ENCODE measurements at places on chromosomes 11 and 22.

- DNase-seq, result no peak
Observed at GRCh38 chr11:7927635-7928034, 3.4 kb downstream of the OR10A6 start.

DNA sequence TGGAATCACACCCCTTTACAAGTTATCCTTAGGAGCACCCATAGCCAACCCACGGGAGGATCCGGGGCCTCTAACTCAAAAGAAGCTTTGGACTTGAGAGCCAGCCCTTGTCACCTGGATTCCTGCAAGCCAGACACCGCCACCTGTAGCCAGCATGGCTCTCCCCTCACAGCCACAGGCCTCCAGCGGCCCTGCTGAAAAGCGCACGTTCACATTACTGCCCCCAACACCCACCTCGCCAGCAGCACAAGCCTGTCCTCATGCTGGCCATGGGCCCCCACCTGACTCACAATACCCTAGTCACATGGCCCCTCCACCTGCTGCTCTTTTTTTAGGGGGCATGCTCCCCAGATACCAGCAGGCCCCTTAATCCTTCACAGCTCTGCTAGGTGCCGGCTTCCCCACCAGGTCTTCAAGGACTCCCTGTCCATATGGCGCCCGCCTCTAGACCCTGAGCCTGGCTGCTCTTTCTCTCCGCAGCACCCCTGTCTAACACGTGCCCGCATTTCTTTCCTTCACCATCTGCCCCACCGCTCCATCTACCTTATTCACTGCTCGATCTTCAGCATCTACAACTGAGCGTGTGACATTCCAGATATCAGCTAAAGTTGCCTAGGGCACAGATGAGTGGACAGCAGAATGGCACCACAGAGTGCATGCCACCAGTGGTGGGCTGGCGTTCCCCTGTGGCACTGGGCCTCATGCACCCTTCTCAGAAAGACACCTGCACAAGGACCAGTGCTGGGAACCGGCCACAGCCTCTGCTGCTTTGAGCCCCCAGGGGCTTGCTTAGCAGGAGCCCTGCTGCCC, 6.6 kb downstream of the CARS1 start:
- no peak for DNase-seq

DNA sequence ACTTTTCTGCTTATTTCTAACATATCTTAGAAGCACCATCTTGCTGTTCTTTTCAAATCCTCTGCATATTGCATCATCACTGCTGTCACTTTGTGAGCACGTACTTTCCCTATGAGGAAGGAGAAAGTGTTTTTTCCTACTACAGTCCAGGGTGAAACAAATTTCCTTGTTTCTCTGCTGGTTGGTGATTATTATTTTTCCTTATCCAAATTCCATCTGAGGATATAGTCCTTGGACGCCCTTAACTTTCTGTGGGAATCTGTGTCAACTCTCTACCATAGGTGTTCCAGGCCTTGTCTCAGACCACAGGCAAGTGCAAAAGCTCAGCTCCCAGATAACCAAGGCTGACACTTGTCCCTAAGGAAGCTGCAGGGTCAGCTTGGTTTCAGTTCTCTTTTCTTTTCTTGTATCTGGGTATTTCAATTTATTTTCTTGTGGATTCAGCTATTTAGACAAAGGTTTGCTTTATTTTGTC, 29.4 kb upstream of the LYVE1 start:
- DNase-seq, result no peak

- DNase-seq, result no peak
Observed at GRCh38 chr11:5666402-5666793, 18.5 kb downstream of the TRIM5 start.

GRCh38 chr11:122998727-122999366, 17.2 kb upstream of the BSX start:
- DNase-seq, result no peak

DNA sequence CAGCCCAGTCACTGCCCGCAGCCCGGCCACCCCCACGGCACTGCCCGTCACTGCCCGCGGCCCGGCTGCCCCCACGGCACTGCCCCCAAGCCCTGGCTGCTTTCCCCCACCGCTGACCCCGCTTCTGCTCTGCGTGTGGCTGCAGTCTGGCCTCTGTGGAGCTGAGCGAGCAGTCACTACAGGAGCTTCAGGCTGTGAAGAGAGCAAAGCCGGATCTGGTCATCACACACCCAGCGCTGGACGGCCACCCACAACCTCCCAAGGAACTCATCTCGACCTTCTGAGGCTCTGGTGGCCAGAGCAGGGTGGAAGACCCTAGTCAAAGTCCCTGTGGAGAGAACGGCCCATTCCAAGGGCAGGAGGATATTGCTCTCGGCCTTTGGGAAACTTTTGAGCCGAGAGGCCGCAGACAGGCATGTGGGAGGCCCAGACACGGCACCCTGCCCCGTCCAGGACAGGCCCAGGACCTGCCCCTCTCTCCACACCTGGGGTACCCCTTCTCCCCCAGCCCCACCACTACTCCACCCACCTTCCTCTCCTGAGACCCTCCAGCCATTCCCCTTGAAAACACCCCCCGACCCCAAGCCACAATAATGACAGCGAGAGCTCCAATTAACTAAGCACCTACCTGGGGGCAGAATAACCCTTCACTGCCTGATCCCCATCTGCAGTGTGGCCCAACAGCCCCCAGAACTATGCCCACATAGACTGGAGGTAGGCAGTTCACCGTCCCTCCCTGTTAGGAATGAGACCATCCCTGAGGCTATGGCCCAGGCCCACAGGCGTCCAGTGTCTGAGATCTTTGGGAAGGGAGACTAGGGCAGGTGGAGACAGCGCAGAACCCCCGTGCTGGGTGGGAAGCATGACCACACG, 3.7 kb upstream of the PGGHG start:
- no peak for DNase-seq

GRCh38 chr22:46083383-46084350, 66.7 kb upstream of the PPARA start:
- no peak for DNase-seq

- no peak for DNase-seq
Observed at GRCh38 chr11:128367573-128367972, 219.8 kb downstream of the ETS1 start.

DNA sequence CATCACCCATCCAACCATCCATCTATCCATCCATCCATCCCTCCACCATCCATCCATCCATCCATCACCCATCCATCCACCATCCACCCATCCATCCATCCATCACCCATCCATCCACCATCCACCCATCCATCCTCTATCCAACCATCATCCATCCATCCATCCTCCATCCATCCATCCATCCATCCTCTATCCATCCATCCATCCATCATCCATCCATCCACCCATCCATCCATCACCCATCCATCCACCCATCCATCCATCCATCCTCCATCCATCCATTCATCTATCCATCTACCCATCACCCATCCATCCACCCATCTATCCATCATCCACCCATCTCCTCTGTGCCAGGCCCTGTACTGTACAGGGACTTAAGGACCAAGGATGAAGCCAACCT, 62.2 kb upstream of the WNT11 start:
- DNase-seq, result no peak
